ENCODE measurements at places on chromosomes 7 and 10.

DNA sequence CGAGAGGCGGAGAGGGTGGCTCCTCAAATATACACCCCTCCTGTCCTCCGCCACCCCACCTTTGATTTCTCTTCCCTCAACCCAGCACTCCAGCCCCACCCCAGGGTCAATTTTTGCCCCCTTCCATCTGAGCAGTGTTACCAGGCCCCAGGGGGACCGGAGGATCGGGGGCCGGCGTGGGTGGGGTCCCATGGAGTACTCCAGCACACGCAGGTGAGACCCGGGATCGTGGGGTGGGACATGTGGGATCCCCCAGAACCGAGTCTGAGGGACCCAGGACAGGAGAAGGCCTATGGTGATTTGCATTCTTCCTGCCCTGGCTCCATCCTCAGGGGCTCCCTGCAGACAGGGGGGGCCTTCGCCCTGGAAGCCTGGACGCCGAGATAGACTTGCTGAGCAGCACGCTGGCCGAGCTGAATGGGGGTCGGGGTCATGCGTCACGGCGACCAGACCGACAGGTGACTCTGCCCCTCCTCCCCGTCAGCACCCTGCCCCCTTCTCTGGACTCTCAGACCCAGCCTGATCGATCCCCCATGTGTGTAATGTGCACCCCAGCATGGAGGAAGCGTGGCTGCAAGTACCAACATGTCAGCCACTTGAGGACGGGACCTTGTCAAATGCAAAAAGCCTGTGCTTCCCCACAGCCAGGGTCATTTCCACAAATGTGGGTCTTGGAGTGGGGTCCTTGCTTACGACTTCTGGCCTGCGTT lies 744 bp downstream of the TRIP6 start:
- DNase-seq, result no peak

GRCh38 chr10:119689016-119689580 lies 36.8 kb upstream of the INPP5F start:
- DNase-seq, result no peak

DNA sequence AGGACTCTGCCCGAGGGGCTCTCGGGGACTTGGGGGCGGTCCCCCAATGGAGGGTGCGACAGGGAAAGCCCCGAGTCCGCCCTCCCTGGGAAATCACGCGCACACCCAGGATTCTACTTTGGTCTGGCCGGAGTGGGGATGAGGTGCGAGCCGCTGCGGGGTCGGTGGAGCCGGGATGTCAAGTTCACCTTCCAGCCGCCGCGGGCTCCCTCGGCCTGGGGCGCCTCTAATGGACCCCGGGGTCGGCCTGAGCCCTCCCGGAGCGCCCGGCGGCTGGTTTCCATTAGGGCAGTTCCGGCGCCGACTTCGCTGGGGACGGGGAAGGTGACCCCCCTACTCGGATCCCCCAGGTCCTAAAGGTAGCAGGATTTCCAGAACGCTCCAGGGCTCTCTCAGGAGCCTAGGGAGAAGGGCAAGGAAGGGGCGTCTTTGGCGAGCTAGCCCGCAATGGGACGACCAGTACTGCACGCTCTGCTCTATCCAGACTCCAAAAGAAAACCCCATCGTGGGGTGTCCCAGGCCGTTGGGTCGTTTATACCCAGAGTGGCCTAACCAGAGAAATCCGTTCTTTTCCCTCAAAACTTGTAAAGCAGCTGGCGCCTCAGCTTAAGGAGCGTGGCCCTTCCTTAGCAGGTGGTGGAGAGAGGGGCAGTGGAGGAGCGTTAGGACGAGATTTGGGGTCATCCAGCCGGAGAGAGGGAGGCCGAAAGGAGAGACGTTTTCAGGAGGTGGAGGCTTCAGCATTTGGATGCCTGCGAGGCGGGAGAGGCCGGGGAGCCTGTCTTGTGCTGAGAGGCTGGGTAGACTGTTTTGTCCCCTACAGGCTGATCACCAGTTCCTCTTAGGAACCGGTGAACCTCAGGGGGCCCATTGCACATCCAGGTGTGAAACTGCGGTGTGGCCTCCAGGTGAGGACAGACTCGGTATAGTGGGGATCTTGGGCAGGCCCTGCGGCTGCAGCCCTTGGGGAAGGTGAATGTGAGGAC lies 860 bp upstream of the WDR86 start:
- no peak for DNase-seq

- DNase-seq, result peak; percentile 15
These were observed 14.7 kb downstream of the CDNF start for GRCh38 chr10:14822879-14823755.

- DNase-seq, result no peak
These were observed 482.1 kb upstream of the AKR1E2 start for GRCh38 chr10:4343873-4344272.

DNA sequence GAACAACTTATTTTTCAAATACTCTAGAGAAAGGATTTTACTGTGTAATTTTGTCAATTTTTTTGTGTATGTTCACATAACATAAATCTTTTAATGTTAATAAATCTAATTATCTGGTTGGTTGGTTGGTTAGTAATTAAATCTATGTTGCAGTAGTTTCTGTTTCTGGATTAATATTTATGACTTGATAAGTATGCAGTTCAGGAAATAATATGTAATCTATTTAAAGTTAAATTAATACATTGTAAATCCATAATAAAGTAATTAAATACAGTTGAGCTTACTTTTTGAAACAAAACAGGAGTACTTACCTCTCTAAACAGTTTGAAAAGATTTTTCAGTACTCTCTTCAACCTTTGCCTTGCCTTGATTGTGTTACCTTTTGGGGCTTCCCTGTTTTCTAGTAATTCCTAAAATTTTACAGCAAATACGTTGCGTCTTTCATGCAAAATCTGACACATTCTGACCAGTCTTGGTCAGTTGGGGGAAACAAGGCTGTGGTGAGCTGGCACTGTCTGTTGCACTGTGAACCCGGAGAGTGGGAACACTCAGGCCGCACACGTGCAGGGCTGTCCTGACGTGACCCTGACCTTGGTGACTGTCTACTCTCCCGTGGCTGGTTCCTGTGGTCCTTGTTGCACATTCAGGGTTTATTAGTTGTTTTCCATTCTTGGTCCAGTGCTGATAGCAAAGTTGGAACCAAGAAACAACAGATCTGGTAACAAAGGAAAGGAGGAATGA lies 45.6 kb upstream of the FGL2 start:
- no peak for DNase-seq

DNA sequence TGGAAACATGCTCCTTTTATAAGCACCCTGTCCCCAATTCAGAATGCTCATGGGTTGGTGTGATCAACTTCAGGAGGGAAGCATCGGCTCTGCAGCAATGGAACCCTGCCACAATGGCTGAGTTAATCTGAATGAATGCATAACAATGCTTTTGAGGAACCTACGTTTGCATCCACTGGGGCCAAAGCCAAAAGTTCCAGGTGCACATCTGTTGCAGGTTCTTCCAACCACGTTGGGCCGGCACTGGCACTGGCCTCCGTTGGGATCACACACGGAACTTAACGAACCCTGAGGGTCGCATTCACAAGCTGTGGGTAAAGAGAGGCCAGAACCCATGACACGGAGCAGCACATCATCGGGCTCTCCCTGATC lies 43.4 kb downstream of the LAMB1 start:
- DNase-seq, result no peak

DNA sequence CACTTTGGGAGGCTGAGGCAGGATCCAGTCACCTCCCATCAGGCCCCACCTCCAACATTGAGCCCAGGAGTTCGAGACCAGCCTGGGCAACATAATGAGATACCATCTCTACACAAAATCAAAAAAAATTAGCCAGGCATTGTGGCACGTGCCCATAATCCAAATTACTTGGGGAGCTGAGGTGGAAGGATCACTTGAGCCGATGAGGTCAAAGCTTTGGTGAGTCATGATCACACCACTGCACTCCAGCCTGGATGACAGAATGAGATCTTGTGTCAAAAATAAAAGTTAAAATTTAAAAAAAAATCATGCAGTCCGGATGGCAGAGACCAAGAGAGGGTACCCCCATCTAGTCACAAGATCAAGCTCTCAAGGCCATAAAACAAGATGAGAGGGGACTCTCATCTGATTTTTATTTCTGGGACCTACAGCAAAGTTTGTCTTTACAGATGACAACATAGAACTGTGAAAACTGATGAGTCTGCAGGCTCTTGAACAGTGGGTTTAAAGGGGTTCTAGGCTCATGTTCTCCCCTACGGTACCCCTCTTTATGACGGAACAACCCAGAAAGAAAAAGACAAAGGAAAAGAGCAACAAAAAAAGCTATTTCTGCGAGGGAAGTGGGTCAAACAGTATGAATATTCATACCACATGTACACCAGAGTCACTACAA lies 28.9 kb upstream of the CREB3L2 start:
- no peak for DNase-seq

DNA sequence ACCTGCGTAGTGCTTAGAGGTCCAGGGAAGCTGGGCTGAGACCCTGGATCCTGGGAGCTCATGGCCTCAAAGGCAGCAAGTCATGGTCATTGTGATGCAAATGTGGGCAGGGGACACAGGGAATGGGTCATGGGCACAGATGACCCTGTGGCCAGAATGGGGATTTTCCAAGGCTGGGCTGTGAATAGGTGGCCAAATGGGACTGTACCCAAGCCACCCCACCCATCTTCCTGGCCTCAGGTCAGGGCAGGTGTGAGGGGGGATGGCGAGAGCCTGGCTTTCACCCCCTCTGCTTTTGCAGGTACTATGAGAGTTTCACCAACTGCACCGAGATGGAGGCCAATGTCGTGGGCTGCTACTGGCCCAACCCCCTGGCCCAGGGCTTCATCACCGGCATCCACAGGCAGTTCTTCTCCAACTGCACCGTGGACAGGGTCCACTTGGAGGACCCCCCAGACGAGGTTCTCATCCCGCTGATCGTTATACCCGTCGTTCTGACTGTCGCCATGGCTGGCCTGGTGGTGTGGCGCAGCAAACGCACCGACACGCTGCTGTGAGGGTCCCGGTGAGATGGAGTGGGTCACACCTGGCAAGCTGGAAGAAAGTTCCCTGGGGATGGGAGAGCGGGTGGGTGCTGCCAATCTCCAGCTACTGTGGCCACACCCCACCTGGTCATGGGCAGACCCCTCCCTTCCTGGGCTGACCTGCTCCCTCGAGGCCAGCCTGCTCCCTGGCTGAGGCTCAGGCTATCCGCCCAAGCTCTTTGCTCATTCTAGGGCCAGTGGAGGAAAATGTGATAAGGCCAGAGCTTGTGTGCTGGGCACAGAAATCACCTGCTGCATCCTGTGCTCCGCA lies 25.5 kb downstream of the RAMP3 start:
- no peak for DNase-seq

GRCh38 chr10:121076776-121077715 lies 225.9 kb downstream of the WDR11 start:
- DNase-seq, result no peak

- no peak for DNase-seq
These were observed 77.1 kb downstream of the ITGB8 start for GRCh38 chr7:20407585-20408466.

Measured in NCI-H1694 (cell line).